ENCODE measurements at places on chromosomes 7 and 10. TPM values are rescaled to one million over a fixed set of nuclear protein-coding genes. Genes with fewer than 3 reads are reported as not detected.
A peak's percentile ranks its signal among the peaks of the same experiment; 100 is the strongest.

ATOH7 gene
- not detected for total RNA-seq

APBB1IP gene
- 75.9 TPM for total RNA-seq

IFIT5 gene
- 22.5 TPM for total RNA-seq

KEL gene
- 1.0 TPM for total RNA-seq

GRCh38 chr7:73707045-73707631, 12.3 kb downstream of the STX1A start:
- peaks cover 2% of the 10 kb centered on the region for H3K4me1 ChIP-seq
- no peak overlapping the region for H3K27ac ChIP-seq
- H3K4me3 ChIP-seq, result no peak overlapping the region
- H3K27me3 ChIP-seq, result no peaks in the 10 kb centered on the region

TRIL gene
- total RNA-seq, result not detected

GRCh38 chr7:16244469-16244868, 176.9 kb downstream of the CRPPA start:
- no peaks in the 10 kb centered on the region for H3K36me3 ChIP-seq
- no peak overlapping the region for H3K4me3 ChIP-seq
- no peaks in the 10 kb centered on the region for H3K27me3 ChIP-seq
- H3K4me1 ChIP-seq, result no peaks in the 10 kb centered on the region

GRCh38 chr7:94253686-94254085, 141.0 kb upstream of the COL1A2 start:
- no peaks in the 10 kb centered on the region for H3K36me3 ChIP-seq
- H3K4me1 ChIP-seq, result no peaks in the 10 kb centered on the region
- no peaks in the 10 kb centered on the region for H3K27me3 ChIP-seq
- H3K27ac ChIP-seq, result no peak overlapping the region
- H3K4me3 ChIP-seq, result no peak overlapping the region

DNA sequence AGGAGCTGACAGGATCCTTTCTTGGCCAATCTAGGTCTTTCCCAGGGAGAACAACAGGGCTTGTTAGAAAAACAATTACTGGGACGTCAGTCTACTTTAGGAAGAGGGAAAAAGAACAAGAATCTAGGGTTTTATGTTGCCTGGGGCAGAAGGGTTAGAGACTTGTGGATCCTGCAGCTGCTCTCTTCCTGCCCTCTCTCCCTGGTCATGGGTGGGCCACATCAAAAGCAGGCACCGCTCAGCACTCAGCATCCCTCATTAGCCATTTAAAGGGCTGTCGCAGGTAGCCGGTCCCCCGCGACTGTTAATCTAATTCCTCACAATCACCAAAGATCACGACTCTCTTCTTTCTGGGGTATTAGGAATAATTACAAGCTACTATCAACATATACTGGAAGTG, 631.9 kb downstream of the CALN1 start:
- H3K4me1 ChIP-seq, result no peaks in the 10 kb centered on the region
- no peak overlapping the region for H3K4me3 ChIP-seq
- no peaks in the 10 kb centered on the region for H3K36me3 ChIP-seq
- H3K27me3 ChIP-seq, result no peaks in the 10 kb centered on the region
- no peak for DNase-seq

DNA sequence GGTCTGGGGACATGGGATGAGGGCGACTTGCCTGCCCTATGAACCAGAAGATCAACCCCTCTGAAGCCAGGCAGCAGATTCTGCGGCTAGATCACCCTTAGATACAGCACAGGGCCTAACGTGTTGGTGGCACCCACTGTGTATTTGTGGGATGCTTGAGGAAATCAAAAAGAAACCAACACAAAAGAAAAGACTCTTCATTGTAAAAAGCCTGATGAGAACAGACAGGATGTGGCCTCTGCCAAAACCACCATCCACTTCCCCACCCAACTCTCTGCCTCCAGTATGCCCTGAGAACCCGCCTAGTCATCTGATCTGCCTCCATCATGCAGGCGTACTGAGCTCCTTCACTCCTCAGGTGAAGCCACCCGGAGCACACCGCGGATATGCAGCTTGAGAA, 97.2 kb upstream of the INSYN2A start:
- peaks cover 31% of the 10 kb centered on the region for H3K4me1 ChIP-seq
- H3K36me3 ChIP-seq, result peaks cover 7% of the 10 kb centered on the region
- H3K4me3 ChIP-seq, result peak overlapping the region; percentile 5
- H3K27me3 ChIP-seq, result peaks cover 27% of the 10 kb centered on the region
- peak; percentile 85 for DNase-seq

GRCh38 chr10:120666308-120666707, 184.9 kb upstream of the WDR11 start:
- H3K27ac ChIP-seq, result no peak overlapping the region
- H3K36me3 ChIP-seq, result no peaks in the 10 kb centered on the region
- H3K4me3 ChIP-seq, result no peak overlapping the region
- H3K27me3 ChIP-seq, result no peaks in the 10 kb centered on the region
- DNase-seq, result no peak
